Right cardiac atrium (tissue), 5 donors: ENCODE measurements at places on chromosomes 5 and 9. TPM values are rescaled to one million over a fixed set of nuclear protein-coding genes. Genes with fewer than 3 reads are reported as not detected.

DNA sequence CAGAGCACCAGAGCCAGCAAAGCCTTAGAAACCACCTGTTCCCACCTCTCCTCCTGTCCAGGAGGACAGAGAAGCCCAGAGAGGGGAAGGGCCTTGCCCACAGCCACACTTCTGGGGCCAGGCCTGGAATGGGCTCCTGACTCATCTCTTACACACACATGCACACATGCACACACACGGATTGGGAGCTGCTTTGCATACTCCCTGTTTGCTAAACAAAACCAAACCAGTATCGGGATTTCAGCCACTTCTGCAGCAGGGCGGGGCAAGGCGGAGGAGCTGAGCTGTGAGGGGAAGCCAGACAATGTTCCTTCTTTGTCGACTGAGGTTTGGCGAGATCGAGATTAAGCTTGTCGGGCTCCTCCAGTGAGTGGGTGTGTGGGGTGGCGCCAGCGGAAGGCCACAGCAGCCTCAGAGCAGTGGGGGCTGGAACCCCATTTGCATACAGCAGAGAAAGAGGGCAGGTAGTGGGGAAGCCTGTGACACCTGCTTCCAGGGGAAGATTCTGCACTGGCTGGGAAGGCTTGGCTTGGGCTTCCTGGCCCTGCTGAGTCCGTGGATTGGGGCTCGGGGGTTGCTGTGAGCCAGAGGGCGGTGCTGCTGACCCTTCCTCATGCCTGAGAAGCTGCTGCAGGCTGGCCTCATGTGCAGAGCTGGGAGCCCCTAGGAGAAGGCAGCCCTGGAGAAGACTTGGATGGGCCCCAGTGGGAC lies 16.1 kb downstream of the GFI1B start:
- DNase-seq = no peak

GRCh38 chr9:34559624-34560455 lies 29.7 kb downstream of the CNTFR start:
- peak; percentile 87 for DNase-seq

DNA sequence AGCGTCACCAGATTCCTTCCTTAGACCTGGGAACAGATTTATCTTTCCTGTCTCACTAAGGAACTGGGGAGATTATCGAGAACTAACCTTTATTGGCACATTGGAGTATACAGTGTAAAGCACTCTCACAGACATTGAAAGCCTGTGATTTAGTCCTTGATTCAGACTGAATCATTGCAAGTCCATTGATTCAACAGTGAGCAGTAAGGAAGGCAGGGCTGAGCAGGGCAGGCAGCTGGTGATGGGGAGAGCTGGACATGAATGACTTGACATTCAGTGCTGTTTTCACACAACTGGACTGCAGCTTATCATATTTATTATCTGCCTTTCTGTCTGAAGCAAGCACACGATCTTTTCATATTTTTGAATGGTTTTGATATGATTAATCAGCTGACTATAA lies 16.2 kb downstream of the ISOC1 start:
- no peak for DNase-seq

TEX48 gene
- not detected for total RNA-seq

IL13 gene
- total RNA-seq = not detected
